ENCODE measurements at places on chromosomes 2 and 18. TPM values are rescaled to one million over a fixed set of nuclear protein-coding genes. Genes with fewer than 3 reads are reported as not detected.
A peak's percentile ranks its signal among the peaks of the same experiment; 100 is the strongest.

The CYP27C1 gene
- total RNA-seq: 0.08 TPM

The GAL3ST2 gene
- not detected for total RNA-seq

The AQP12B gene
- not detected for total RNA-seq

The ABCA12 gene
- 0.04 TPM for total RNA-seq

The COL4A3 gene
- not detected for total RNA-seq

DNA sequence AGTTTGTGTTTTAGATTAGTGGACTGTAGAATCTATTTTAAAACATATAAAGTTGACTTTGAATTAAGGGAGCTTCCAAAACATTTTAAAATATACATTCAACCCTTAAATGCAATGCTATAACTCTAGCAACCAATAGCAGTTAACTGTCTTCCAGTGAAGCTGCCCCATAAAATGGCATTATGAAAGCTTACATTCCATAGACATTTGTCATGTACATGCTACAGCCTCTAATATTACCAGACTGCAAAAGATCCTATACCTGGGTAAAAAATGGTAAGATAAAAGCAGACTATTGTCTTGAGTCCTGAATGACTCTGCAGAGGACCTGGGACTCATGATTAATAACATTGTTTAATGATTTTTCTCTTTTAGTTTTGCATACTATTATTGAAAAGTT, 489.4 kb downstream of the LRP1B start:
- DNase-seq: peak; percentile 4

DNA sequence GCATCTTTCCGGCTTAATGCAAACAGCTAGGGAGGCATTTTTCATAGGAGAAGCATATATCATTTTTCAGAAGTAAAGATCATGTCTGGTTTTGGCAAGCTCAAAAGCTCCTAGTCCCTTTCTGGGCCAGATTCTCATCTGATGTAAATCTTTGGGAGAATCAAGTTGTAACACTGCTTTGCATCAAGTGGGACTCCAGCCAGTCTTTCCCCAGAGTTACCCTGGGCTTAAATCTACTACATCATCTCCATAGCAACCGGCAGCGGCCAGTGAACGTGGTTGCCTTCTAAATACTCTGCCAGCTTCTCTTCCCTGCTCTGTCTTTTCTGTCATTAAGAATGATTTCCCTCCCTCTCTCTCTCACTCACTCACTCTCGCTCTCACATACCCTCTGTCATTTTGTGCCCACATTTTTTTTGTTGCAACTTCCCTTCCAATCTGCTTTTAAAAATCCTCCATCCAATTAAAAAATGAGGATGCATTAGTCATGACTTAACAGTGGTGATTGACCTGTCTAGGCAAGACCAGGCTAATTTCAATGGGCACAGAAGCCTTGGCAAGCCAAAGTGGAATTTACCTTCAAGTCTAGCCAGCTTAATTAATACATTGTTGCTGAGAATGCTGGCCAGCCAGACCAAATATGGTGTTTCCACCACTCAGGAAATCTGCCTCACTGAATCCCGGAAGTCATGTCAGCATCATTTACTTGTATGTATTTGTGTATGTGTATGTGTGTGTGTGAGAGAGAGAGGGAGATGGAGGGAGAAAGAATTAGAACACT, 93.0 kb downstream of the NRP2 start:
- DNase-seq: no peak

DNA sequence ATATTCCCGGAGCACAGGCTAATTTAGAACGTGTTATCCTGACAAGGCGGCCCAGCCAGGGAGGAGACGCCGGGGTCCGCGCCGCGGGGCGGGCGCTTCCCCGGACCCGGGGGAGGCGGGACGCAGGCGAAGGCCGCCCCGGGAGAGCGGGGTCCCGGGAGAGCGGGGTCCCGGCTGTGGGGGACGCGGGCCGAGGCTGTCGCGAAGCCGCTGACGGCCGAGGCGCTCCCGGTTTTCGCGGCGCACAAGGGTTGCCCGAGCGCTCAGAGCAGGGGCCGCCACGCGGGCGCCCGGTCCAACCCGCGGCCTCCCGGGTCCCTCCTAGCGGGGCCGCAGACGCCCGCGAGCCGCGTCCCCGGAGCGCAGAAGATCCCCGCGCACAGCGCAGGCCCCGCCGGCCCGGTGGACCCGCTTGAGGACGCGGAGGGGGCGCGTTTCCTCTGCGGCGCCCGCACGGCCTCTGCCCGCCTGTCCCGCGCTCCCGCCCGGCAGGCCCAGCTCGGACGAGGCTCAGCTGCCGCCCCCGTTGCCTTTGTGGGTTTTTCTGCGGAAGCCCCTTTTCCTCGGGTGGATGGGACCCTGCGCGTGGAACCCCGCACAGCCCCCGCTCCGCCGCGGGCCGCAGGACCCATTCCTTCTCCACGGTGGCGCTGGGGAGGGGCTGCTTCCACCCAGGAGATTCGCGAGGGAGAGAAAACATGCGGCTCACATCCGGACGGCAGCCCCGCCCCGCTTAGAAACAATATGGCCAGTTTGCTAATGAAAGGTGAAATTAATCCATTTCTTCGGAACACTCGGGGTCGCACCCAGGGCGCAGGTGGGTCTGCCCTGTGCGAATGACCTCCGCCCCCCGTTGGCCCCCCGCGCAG, 9.6 kb upstream of the KCNG2 start:
- DNase-seq: no peak

DNA sequence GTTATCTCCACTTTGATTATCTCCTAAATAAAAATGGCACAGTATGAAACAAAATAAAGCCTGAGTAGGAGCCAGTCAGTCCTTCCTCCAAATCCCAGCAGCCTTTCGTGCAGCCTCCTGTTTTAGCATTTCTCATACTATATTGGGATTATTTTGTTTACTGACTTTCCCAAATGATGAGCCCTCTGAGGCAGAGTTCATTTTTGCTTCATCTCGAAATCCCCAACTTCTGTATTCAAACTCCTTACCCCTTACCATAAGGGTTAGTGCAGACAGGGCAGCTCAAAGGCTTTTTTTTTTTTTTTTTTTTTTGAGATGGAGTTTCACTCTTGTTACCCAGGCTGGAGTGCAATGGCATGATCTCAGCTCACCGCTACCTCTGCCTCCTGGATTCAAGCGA, 113.3 kb upstream of the FOSL2 start:
- DNase-seq: no peak

- no peak for DNase-seq
Measured at GRCh38 chr2:8600456-8600855, 81.4 kb upstream of the ID2 start.

DNA sequence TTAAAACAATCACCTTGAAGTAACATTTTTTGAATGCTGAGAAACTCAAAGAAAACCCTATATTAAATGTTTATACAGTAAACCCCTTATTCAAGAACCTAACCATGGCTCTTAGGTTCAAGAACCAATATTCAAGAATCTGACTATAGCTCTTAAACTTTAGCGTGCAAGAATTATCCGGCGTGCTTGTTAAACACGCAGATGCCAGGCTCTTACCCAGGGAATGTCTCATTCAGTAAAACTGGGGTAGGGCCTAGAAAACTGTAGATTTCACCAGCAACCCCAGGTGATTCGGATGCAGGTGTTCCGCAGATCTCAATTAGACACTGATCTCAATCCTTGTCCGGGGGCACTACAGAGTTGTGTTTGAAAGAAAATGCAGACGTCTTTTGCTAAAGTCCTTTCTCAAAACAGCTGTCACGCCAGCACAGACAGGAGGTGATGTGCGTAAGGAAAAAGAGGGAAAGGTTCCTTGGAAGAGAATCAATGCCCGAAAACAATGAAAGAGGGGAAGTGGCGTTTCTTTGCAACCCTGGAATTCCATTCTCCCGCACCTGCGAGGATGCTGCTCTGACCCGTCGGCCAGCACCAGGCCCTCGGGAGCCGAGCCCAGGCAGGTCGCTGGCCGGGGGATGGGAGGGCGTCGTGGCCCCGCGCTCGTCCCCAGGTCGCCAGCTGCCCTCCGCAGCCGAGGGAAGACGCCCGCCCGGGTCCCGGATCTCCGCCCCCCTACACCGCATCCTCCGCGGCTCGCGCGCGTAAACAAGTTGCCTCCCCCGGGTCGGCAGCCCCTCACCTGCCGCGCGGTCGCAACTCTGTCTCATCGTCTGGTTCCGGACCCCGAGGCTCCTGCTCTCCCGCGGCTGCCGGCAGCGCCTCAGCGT, 851 bp downstream of the EIF2AK3 start:
- no peak for DNase-seq

Data from H4 (cell line).